ENCODE measurements at places on chromosomes 7 and 10. TPM values are rescaled to one million over a fixed set of nuclear protein-coding genes. Genes with fewer than 3 reads are reported as not detected.

DNA sequence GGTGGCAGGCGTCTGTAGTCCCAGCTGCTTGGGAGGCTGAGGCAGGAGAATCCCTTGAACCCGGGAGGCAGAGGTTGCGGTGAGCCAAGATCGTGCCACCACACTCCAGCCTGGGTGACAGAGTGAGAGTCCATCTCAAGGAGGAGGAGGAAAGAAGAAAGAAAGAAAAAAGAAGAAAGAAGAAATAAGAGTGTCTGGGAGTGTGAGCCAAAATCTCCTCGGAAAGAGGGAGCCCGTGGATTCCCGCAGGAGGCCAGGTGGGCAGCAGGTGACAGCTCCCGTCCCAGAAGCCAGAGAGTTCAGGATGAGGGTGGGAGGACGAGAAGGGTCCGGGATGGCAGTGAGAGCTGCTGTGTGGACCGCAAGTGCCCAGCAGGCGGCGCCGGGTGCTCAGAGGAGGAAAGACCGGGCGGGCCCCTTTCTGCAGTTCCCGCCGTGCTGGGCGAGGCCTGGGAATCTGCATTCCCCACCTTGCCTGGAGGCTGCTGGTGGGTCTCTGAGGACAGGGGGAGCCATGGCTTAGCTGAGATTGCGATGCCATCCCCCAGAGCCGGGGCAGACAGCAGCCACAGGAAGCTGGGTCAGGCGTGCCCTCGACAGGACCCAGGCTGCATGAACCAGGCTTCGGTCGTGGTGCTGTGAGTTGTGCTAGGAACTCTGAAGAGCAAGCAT lies 17.1 kb upstream of the AMZ1 start:
- no peak for DNase-seq

DNA sequence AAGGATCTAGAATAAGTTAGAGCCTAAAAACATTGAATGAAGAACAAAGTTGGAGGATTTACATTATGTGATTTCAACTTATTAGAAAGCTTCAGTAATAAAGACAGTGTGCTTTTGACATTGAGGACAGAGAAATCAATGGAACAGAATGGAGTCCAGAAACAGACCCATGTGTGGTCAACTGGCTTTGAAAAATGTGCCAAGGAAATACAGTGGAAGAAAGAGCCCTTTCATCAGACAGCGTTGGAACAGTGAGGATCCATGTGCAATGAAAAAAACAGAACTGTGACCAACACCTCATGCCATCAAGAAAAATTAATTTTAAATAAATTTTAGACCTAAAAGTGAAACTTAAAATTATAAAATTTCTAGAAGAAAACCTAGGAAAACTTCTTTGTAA lies 50.6 kb upstream of the LRRC18 start:
- no peak for DNase-seq

The DPP6 gene
- polyA plus RNA-seq: 3.2 TPM

DNA sequence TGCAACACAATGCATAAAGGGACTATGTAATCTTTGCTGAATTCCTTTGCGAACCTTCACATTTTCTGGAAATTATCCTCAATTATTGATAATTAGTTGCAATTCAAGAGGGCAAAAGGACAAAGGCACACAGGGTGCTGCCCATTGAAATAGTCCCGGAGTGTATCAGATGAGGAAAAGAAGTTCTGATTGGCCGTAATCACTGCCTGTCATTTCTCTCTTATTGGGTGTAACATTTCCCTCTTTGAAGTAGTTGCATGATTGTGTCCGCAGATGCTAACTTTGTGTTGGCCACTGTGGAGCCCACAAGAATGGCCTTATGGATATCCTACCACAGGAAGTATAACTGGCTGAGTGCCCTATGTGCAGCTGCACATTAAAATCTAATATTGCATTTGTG lies 35.1 kb upstream of the TAS2R16 start:
- DNase-seq: no peak

The TMEM273 gene
- polyA plus RNA-seq: 5.6 TPM

- DNase-seq: no peak
These were observed 1.1 kb downstream of the GPRIN2 start for GRCh38 chr10:46555366-46555712.

GRCh38 chr7:12458520-12459131 lies 55.0 kb upstream of the VWDE start:
- no peak for DNase-seq

The VWC2 gene
- 0.09 TPM for polyA plus RNA-seq

DNA sequence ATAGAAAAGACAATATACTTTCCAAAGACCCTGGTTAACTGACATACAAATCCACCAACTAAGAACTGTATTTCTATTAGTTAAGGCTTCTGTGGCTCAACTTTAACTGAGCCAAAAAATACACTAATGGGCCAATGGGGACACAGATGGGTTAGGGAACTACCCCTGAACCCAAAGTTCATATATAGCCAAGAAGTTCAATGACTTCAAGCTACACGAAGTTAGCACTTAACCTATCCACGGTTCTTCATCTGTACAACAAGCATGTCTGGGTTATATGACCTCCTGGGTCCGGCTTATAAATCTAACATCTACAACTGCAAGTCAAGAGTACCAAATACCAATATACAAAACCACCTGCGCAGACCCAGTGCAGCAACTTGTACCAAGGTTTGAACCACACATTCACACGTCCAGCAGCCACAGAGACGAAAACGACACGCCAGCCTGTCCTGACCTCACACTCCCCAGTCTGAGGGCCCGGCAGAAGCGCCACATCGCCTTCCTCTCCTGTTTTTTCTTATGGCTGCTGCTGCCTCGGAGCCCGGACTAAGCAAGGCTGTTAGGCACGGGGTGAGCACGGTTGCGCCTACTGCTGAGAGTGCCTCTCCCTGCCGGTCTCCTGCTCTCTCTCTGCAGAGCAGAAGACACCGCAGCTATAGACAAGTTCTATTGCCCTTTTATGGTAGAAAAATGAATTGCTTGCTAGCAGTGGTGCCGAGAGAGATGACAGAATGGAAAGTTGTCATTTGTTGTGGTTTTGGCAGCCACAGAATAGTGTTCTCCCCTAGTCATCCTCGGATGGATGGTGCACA lies 86.3 kb downstream of the RNF216 start:
- no peak for DNase-seq

GRCh38 chr7:31192986-31193385 lies 140.9 kb downstream of the ADCYAP1R1 start:
- DNase-seq: peak; percentile 57

DNA sequence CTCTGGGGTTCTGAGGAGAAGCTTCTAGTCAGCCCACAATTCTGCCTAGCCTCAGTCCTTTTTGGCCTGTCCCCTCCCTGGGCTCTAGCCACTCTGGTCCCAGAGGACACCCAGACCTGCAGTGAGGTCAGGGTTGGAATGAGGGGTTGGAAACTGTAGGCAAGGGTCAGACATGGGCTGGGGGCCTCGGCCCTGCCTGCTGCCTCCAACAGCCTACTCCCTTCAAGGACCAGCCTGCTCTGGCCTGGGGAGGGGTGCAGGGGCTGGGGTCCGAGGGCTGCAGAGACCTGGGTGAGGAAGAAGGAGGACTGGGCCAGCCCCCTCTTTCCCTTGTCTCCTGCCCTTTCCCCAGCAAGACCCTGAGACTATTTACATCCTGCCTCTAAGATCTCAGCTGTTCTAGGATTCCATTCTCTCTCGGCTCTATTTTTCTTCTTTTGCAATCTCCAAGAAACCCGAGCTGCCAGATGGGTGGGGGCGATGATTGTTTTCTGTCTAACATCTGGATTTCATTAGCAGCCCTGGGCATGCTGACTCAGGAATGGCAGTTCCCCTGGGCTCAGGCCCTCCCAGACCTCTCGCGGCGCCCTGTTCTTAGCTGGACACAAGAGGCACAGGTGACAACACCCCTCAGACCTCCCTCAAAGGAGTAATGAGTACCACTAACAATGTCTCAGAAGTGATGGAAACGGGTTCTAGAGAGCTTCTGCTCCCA lies 23.1 kb downstream of the ZCCHC24 start:
- DNase-seq: no peak

The MYPN gene
- 93.8 TPM for polyA plus RNA-seq

- no peak for DNase-seq
These were observed 99.8 kb downstream of the DYNC2I1 start for GRCh38 chr7:158955932-158956804.

GRCh38 chr7:47741984-47742383 lies 160.1 kb upstream of the TNS3 start:
- no peak for DNase-seq

GRCh38 chr7:13290975-13291374 lies 603.5 kb downstream of the ARL4A start:
- DNase-seq: no peak

The SNX10 gene
- 2.2 TPM for polyA plus RNA-seq

GRCh38 chr10:45373576-45374349 lies at the start of gene ALOX5:
Gene ALOX5, plus strand, starts transcription at chr10:45374216. Its CDS starts 64 bp downstream, at chr10:45374280.
- no peak for DNase-seq
